ENCODE measurements at places on chromosomes 13 and 19.

GRCh38 chr19:43574424-43575155 is 737 bp downstream of the XRCC1 start:
- no peak for DNase-seq

DNA sequence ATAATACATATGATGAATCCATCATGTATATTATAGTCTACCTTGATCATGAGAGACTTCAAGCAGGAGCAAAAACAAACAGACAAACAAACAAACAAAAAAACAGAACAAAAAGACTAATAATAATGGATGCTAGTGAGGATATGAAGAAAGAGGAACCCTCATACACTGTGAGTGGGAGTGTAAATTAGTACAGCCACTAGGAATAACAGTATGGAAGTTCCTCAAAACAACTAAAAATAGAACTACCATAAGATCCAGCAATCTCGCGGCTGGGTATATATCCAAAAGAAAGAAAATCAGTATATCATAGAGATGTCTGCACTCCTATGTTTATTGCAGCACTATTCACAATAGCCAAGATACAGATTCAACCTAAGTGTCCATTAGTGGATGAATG is 7.0 kb upstream of the DLEU7 start:
- DNase-seq = no peak

GRCh38 chr13:113630804-113631203 is 27.2 kb downstream of the ATP4B start:
- no peak for DNase-seq

GRCh38 chr13:98225036-98225940 is 48.2 kb upstream of the RNF113B start:
- DNase-seq = no peak

- no peak for DNase-seq
These were observed 10.3 kb downstream of the ATG4D start for GRCh38 chr19:10553943-10554381.

- DNase-seq = peak; percentile 53
These were observed 4.9 kb upstream of the TNFSF14 start for GRCh38 chr19:6674868-6675305.

GRCh38 chr13:48542138-48542537 is 9.3 kb upstream of the RCBTB2 start:
- no peak for DNase-seq

GRCh38 chr13:94318418-94318817 is 161.1 kb downstream of the DCT start:
- DNase-seq = no peak

- no peak for DNase-seq
These were observed 199.3 kb downstream of the KCNRG start for GRCh38 chr13:50214514-50214913.

DNA sequence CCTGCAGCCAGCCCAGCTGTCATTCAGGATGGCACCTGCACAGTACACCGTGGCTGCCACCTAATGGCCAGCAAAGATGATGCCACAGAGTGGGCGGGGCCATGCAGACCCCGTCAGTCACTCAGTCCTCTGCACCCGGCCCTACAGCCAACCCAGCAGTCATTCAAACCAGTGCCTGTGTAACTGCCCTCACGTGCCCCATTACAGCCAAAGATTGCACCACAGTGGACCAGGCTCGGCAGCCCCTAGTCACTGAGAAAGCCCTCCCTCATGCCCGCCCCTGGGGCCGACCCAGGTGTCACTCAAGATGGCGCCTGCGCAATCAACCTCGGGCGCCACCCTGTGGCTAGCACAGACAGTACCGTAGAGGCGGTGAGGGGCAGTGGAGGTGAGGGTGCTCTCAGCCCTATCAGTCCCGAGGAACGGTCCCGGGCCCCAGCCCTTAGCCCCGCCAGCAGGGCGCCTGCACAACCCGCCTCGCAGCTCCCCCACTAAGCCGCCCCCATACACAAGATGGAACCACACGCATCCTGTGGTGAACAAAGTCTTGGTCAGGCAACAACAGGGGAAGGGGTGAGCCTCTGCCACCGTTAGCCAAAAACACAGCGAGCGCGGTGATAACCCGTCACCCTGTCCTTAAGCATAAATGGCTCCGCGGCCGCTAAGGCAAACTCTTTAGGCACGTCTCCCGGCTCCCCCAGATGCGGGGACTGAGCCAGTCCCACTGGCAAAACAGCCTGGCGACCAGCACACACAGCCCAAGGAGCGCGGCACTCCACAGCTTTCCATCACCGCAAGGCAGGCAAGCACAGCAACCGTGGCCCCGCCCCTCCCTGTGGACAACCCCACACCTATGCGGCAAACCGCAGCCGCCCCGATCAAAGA is 2.3 kb downstream of the PEG3 start:
- no peak for DNase-seq

DNA sequence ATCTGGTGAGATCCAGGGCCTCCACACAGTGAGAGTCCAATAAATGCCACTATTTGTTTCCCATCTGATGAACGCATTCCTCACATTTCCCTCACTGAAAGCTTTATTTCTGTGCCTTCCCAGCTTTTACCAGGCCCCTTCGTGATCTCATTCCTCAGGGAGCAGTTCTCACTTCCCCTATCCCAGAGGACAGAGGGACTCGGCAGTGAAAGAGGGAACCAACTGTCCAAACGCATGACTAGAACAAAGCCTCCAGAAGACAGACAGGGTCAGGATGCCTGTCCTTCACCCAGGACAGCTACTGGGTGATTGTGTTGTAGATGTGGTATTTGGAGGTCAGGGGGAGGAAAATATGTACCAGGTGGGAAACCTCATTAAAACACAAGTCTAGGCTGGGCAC is 2.0 kb upstream of the ZBTB45 start:
- DNase-seq = no peak

GRCh38 chr19:7969555-7969939 is 26.1 kb upstream of the TIMM44 start:
- DNase-seq = no peak

- DNase-seq = no peak
These were observed 1.6 kb upstream of the MLNR start for GRCh38 chr13:49218493-49219051.

All from SIG-M5 (cell line).